Umbilical cord (tissue), 2 donors: ENCODE measurements at places on chromosomes 5 and 9. TPM values are rescaled to one million over a fixed set of nuclear protein-coding genes. Genes with fewer than 3 reads are reported as not detected.

The NEUROG1 gene
- total RNA-seq = not detected

The TMC1 gene
- 0.96 TPM for total RNA-seq

- no peak for DNase-seq
These were observed 104.4 kb upstream of the CXCL14 start for GRCh38 chr5:135683189-135683588.

DNA sequence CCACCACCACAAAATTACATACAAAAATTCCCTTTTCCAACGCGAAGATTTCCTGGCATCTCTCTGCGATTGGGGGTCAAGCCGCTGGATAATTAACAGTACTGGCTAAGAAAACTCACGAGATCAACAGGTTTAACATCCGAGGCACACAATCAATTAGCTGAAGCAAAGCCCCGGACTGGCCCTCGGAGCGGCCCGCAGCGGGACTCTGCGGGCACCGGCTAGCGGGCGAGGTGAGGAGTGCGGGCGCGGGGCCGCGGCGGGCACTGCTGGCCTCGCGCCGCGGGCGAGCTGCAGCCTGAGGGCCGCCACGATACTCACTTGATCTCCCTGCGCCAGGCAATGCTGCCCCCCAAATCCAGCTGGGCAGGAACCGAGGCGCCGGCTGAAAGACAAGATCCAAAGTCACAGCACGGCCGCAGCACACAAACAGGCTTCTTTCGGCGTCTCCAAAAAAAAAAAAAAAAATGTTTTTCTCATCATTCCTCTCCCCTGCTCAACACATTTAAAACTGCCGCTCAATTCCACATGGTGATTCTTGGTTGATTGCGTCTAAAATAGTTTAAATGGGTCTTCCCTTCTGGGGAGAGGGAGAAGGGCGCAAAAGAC lies 210.2 kb downstream of the MEF2C start:
- DNase-seq = no peak

DNA sequence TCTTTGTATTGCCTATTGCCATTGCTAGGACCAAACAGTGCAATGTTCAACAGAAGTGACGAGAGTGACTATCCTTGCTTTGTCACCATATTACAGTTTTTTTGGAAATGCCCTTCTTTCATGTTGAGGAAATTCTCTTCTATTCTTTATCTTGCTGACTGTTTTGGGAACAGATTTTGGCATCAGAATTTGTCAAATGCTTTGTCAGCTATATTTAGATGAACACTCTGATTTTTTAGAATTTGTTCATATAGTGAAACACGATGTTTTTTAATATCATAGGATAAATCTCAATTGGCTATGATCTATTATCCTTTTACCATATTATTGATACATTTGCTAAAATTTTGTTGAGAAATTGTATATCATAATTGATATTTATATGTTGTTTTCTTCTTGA lies 31.4 kb downstream of the FBN2 start:
- no peak for DNase-seq

The NIPAL4 gene
- total RNA-seq = 5.8 TPM

- DNase-seq = no peak
These were observed 69.9 kb downstream of the C9orf57 start for GRCh38 chr9:71990466-71990865.

GRCh38 chr9:79220666-79221065 lies 351.1 kb upstream of the TLE4 start:
- DNase-seq = no peak

GRCh38 chr9:250625-251024 lies 36.0 kb downstream of the DOCK8 start:
- no peak for DNase-seq

The C9orf57 gene
- total RNA-seq = not detected

The SPINK5 gene
- total RNA-seq = 3.6 TPM

DNA sequence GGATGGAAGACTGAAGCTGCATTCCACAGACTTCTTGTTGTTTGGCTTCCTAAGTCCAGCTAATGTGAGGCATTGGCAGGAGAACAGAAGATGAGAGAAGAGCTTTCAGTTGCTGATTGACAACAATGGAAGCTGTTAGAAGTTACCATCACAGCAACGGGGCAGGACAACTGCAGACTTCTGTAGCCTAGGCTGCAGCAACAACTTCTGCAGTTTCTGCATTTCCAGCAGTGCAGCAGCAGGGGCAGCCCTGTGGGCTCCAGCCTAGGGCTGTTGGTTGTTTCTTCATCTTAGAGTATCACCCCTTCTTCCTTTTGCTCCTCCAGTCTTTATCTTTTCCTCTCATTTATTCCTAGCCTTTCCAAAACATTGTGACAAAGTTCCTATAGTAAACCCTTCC lies 528.8 kb upstream of the PTGER4 start:
- no peak for DNase-seq
